Stimulated activated CD4-positive, alpha-beta T cell treated with anti-CD3 and anti-CD28 coated beads, TNF-alpha, amount 100 ng/mL, for 1 hour (primary cell): ENCODE measurements at places on chromosomes 5 and 9.

- DNase-seq: no peak
These were observed 1.5 kb downstream of the NSMF start for GRCh38 chr9:137457406-137458193.

DNA sequence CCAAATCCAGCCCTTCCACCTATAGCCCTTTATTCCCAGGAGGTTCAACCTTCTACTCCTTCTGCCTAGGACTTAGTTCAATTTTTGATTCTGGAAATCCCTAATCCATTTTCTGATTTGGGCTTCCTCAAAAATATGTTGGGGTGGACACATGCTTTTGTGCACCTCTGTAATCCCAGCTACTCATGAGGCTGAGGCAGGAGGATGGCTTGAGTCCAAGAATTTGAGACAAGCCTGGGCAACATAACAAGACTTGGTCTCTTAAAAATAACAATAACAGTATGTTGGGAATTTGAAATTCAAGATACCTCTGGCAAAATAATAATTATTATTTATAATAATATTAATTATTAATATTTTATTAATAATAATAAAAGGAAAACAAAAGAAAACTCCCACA is 188.7 kb upstream of the TLE4 start:
- no peak for DNase-seq

DNA sequence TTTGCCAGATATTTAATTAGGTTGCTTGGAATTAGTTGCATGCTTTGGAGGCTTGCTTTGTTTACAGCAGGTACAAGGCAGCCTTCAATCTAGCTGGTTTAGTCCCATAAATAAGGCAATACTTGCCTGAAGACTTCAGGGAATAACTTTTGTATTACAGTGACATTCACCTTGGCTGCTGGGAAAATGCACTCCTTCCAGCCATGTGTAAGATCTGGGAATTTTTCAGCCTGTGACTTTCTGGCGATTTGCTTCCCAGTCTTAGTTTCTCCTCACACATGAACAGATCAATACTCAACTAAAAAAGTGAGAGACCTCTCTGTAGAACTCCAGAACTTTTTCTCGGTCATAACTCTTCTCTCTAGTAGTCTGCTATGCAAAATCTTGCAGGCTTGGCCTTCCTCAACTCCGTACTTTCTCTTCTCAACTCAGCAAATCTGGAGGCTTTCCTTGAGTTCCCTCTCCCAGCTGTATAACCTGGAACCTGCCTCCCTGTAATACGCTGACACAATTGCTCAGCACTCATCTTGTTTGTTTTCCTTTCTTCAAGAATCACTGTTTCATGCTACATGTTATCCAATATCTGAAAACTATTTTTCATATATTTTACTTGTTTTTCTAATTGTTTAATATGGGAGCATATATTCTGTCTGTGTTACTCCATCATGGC is 173.0 kb downstream of the MSX2 start:
- DNase-seq: no peak

- DNase-seq: no peak
These were observed 187.6 kb downstream of the PCSK1 start for GRCh38 chr5:96245140-96246091.

DNA sequence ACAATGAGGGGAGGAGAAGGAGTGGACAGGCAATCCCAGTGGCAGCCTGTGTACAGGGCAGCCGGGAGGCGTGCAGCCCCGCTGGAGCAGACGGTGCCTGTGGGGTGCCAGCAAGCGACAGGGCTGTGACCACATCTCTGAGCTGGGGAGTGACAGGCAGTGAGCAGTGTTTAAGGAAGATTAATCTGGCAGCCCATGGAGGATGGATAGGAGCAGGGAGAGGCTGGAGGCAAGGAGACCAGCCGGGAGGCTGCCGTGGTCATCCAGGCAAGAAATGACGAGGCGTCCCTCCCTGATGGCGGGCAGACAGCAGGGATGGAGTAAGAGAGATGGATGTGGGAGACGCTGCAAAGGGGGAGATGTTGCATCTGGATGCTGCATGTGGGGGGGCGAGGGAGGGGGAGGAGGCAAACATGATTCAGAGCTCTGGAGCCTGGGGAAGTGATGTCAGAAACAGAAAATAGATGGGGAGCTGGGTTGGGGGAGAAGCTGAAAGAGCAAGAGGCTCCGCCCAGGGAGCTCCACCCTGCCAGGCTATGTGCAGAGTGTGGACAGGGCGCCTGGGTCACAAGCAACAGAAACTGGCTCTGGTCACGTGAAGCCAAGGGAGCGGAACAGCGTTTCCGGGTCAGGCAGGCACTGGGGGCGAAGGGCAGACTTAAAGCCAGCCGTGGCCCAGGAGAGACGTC is 12.6 kb downstream of the UNC5A start:
- no peak for DNase-seq

DNA sequence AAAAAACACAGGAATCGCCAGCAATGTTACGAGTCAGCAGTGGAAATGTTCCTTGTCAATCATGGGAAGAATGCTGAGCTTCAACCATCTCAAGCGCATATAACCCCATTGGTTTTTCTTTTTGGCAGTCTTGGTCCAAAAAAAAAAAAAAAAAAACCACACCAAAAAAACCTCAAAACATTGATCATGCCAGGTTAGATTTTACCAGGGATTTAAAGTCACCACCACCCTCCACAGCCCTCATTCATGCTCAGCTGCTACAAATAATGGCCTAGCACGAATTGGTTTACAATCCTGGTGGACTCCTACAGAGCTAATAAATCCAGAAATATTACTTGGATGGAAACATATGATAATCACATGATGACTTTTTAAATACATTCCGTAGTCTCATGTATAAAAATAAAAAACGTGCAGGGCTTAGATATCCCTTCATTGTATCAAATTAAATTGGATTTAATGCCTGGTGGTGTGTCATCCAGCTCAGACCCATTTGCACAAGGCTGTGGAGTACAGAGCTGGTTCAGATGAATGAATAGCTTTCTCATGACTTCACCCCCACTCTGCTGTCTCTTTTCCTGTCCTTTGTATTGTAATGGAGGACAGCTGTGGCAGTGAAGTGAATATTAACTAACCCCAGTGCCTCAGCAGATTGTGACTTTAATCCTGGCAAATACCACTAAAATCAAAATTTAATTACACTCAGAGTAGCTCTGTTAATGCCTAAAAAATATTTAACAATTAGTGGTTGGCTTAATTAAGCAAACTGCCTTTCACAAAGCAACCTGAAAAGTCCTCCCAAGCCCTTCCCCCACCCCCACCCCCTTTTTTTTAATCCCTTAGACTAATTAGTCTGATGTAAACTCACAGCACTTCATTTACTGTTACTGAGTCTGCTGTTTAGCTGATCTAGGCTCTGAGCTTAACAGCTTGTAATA is 626.5 kb upstream of the ZNF608 start:
- DNase-seq: no peak

DNA sequence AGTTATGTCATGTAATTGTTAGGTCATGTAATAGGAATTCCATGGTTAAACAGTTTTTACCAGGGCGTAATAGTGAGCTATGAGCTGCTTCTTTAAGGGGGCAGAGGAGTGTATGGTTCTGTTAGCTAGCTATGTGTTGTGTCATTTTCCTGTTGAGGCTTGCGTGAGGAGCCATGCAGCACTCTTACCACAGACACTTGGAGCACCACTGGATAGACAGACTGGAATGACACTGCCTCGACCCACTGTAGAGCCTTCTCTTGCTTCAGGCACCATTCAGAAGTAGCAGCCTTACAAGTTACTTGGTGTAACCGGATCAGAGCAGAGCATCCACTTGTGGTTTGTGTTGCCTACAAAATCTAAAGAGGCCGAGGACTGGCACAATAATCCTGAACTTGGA is 28.3 kb upstream of the STOM start:
- DNase-seq: no peak

DNA sequence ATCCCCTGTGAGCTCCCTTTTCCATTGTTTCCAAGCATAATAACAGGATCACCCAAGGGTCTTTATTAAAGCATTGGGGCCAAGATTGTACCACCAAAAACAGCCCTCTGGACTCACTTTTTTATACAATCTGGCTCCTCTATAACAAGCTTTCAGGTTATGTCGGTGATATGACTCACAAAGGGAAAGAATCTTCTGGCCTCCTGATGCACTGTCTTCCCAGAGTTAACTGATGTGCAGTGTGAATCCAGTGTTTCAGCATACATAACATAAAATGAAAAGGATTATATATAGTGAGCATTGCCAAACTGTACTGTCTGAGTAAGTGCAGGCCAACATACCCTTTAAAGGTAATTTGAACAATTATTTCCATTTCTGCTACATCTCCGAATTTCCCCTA is 33.9 kb upstream of the MAN2A1 start:
- no peak for DNase-seq
